ENCODE measurements at places on chromosomes 12 and 14. TPM values are rescaled to one million over a fixed set of nuclear protein-coding genes. Genes with fewer than 3 reads are reported as not detected.

Gene CRIP1
- total RNA-seq = 1.9 TPM

Gene ADCY4
- 6.8 TPM for total RNA-seq

Gene GPR132
- total RNA-seq = 4.3 TPM

Gene BTBD6
- total RNA-seq = 38.3 TPM

Gene LMO3
- 6.7 TPM for total RNA-seq

Gene TXNDC16
- 6.3 TPM for total RNA-seq

Gene ESRRB
- total RNA-seq = 0.06 TPM

Gene NT5DC3
- 7.4 TPM for total RNA-seq

Gene ITGA7
- 16.8 TPM for total RNA-seq

Gene CYP27B1
- 4.7 TPM for total RNA-seq

Gene SERPINA3
- total RNA-seq = 38.1 TPM

Gene GYS2
- 0.23 TPM for total RNA-seq

Gene CLEC1A
- total RNA-seq = 2.4 TPM

Gene ACSM4
- total RNA-seq = not detected

Gene MORN3
- total RNA-seq = not detected

Gene BMAL2
- 0.48 TPM for total RNA-seq

Gene PIWIL1
- total RNA-seq = not detected

Gene SYCP3
- total RNA-seq = 0.11 TPM

Gene FITM1
- 11.0 TPM for total RNA-seq

Gene NGB
- total RNA-seq = 1.0 TPM

Gene KRT85
- not detected for total RNA-seq

Gene PTGER2
- not detected for total RNA-seq

Gene CMKLR1
- 26.2 TPM for total RNA-seq

Gene OAS2
- total RNA-seq = 2.5 TPM

Gene CSAD
- total RNA-seq = 19.8 TPM

Gene COL2A1
- total RNA-seq = 0.26 TPM

Gene KRT79
- total RNA-seq = not detected

Gene HOXC10
- total RNA-seq = 1.6 TPM

Gene ARHGAP9
- total RNA-seq = 25.9 TPM

Gene PCED1B
- total RNA-seq = 61.2 TPM

Gene TAS2R50
- total RNA-seq = 12.0 TPM

Gene NOVA1
- 5.2 TPM for total RNA-seq

Gene SLC6A15
- not detected for total RNA-seq

Gene PPP1R1A
- 10.7 TPM for total RNA-seq

Gene CISTR
- not detected for total RNA-seq

Gene TAS2R9
- not detected for total RNA-seq

Gene HOXC12
- not detected for total RNA-seq

Gene SERPINA10
- not detected for total RNA-seq

Gene TAS2R8
- total RNA-seq = not detected

Gene TAS2R7
- total RNA-seq = not detected

Gene SSTR1
- total RNA-seq = 0.27 TPM

Gene GPR84
- total RNA-seq = 1.4 TPM

Gene PLA2G1B
- total RNA-seq = 7.4 TPM

Gene LRP1
- 291 TPM for total RNA-seq

Gene PGF
- total RNA-seq = 2.1 TPM

Gene KLRK1
- not detected for total RNA-seq

Gene DBX2
- not detected for total RNA-seq

Gene PRIMA1
- 0.53 TPM for total RNA-seq

Gene AQP6
- total RNA-seq = not detected

Gene B4GALNT3
- total RNA-seq = 18.9 TPM

Gene TUBA1B
- 238 TPM for total RNA-seq

Gene HOXC6
- total RNA-seq = 7.0 TPM

Gene GALNT8
- not detected for total RNA-seq
